ENCODE measurements at places on chromosomes 7 and 10. TPM values are rescaled to one million over a fixed set of nuclear protein-coding genes. Genes with fewer than 3 reads are reported as not detected.

- DNase-seq, result no peak
Observed at GRCh38 chr10:43226441-43226840, 40.4 kb downstream of the RASGEF1A start.

DNA sequence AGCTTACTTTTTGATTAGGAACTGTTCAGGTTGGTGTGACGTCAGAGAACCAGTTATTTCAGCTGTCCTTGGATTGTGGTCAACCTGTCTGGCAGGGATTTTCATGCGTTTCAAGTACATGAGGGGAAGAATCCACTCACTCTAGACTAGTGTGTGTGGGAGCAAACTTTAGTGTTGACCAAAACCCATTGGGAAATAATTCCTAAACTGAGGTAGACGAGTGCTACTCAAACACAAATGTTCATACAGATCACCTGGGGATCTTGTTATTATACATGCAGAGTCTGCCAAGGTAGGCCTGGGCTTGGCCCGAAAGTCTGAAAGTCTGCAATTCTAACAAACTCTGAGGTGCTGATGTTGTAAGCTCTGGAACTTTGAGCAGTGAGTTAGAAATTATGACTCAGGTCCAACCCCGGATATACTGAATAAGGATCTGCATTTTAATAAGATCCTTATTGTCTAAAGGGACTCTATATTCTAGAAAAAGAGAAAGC, 111.1 kb upstream of the CREB5 start:
- no peak for DNase-seq

SFXN3 gene
- 44.3 TPM for total RNA-seq

- DNase-seq, result no peak
Observed at GRCh38 chr10:113127261-113127900, 177.3 kb downstream of the TCF7L2 start.

ZNF117 gene
- 3.5 TPM for total RNA-seq

- no peak for DNase-seq
Observed at GRCh38 chr7:100446040-100446439, 9.7 kb upstream of the PPP1R35 start.

LIPJ gene
- not detected for total RNA-seq

CTAGE6 gene
- total RNA-seq, result 0.78 TPM
